ENCODE measurements at places on chromosomes 2 and 18.

DNA sequence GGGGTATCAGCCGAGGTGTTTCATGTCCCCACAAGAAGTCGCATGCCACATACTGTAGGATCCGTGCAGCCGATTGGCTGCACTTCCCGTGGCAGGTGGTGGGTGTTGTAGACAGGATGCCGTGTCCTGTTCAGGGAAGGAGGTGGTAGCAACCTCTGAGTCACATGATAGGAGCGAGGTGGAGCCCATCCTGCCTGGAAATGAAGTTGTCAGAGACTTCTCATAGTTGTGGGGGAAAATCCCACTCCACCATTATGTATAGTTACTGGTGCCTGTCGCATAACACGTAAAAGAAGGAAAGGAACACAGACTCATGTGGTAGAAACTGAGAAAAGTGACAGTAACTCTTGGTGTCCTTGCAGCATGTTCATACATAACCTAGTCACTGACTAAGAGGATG, 91.4 kb upstream of the IL1R2 start:
- DNase-seq = no peak

- DNase-seq = peak; percentile 32
These were observed 20.4 kb downstream of the COL6A3 start for GRCh38 chr2:237393523-237393922.

- DNase-seq = no peak
These were observed 51.8 kb downstream of the EPB41L5 start for GRCh38 chr2:120064664-120065063.

GRCh38 chr2:63862806-63863205, 21.1 kb downstream of the UGP2 start:
- no peak for DNase-seq

DNA sequence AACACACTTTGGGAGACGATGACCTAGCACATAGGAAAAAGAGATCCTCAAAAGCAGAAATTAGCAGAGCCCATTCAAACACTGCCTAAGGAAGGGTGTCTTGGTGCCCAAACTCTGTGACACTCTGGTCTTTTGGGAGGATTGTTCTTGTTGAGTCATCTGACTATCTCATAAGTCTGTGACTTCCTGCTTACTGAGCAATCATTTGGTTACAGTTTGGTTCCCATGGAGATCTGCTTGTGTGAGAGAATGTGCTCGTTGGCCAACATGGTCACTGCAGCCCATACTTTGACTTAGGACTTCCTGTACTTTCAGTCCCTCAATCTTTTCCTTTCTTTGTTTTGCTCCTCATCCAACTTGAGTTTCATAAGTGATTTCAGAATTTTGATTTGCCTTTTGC, 602.9 kb downstream of the NYAP2 start:
- DNase-seq = peak; percentile 94

GRCh38 chr2:96800061-96801004, 15.7 kb upstream of the CNNM3 start:
- no peak for DNase-seq

GRCh38 chr18:52465391-52465790, 125.4 kb downstream of the DCC start:
- DNase-seq = no peak

- no peak for DNase-seq
These were observed 50.9 kb upstream of the MAPK4 start for GRCh38 chr18:50509012-50509411.

DNA sequence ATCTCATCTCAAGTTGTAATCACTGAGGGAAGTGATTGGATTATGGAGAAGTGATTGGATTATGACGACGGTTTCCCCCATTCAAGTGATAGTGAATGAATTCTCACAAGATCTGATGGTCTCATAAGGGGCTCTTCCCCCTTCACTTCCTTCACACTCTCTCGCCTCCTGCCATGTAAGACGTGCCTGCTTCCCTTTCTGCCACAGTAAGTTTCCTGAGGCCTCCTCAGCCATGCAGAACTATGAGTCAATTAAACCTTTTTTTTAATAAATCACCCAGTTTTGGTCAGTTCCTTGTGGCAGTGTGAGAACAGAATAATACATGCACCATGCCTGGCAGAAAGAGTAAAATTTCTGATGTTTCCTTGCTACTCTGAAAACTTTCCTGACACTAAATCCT, 36.6 kb downstream of the CEP68 start:
- no peak for DNase-seq

DNA sequence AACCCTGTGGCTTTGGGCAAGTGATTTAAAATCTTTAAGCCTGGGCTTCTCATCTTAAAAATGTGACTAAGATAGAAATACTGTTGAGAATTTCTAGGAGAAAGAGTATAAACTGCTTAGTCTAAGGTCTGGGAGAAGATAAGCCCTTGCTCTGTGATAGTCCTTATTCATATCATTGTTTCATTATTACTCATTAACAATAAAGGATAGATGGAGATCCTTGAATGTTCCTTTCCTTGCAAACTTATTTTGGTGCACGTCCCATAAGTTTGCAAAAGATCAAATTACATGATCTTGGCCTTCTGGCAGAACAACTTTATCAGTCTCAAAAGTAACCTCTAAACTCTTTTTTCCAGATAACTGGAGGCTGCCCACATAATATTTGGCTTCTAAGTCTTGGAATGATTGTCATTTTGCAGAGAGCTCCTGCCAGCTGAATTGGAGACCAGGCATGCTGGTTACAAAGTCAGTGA, 138.3 kb downstream of the FAM124B start:
- peak; percentile 69 for DNase-seq

- DNase-seq = peak; percentile 94
These were observed 56.7 kb upstream of the FHL2 start for GRCh38 chr2:105455488-105456003.

DNA sequence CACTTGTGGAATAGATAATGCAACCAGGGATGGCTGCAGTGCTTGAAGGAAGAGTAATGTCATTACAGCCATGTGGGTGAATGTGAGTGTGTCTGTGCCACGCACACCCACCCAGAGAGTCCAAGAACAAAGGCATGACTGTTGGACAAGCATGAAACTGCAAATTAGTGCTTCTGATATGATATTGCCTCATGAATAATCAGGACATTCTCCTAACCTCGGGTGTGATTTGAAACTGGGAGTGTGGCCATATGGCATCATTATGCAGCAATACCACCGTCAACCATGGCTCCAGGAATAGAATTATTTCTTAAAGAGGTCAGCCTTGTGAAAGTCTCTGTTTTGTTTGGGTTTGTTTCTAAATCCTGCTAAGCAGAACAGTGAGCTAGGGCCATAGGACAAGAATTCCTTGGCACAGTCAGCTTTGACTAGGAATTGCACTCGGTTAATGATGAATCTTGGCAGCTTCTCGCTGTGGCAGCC, 678.0 kb upstream of the RAB6C start:
- no peak for DNase-seq

DNA sequence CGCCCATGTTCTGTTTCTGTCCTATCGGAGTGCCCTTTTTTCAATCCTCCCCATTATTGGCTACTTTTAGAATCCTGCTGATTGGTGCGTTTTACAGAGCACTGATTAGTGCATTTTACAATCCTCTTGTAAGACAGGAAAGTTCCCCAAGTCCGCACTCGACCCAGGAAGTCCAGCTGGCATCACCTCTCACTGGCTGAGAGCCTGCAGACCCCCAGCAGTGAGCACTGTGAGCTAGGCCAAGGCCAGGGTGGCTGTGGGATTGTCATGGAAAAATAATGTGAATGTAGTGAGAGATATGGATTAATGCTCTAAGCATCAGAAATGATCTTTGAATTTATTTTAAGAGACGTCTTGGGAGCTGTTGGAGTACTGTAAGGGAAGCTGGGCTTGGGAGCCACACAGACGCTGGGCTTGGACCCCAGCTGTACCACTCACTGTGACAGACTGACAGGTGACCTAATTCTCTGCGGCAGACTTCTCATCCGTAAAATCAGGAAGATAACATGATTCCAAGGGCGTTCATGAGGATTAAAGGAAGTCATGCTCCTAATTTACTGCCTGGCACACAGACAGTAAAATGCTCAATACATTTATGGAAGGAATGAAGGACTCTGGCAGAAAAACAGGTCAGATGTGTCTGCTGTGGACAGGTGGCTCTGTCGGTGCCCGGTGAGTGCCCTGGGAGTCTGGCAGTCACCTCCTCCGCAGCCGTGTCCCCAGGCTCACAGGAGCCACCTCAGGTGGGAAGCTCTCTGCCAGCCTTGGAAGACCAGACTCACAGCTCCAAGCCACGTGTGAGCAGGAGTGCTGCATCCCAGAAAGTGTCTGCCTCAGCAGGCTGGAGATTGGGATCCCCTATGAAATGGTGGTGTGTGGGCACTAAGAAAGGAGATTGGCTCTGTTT, 105.5 kb downstream of the FAM168B start:
- DNase-seq = no peak

- DNase-seq = no peak
These were observed 522 bp upstream of the ZNF407 start for GRCh38 chr18:74597034-74597661.

GRCh38 chr18:37501136-37501535, 64.5 kb downstream of the CELF4 start:
- DNase-seq = no peak

DNA sequence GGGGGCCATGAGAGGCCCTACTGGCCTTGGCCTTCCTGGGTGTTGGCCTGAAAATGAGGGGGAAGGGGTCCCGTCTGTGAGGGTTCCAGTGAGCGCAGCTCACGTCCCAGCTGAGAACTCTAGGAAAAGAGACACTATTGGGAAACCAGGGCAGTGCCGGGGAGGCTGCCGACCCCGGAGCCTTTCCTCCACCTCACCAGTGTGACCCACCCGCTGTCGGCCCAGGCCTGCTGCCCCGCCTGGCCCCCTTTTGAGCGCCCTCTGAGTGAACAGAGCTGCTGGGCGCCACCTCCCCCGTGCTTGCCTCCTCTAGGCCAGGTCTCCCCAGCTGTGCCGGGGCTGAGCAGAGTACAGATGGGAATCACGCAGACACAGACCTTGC, 17.5 kb upstream of the ARHGEF4 start:
- DNase-seq = no peak

- no peak for DNase-seq
These were observed 117.1 kb upstream of the SP5 start for GRCh38 chr2:170598067-170598395.

DNA sequence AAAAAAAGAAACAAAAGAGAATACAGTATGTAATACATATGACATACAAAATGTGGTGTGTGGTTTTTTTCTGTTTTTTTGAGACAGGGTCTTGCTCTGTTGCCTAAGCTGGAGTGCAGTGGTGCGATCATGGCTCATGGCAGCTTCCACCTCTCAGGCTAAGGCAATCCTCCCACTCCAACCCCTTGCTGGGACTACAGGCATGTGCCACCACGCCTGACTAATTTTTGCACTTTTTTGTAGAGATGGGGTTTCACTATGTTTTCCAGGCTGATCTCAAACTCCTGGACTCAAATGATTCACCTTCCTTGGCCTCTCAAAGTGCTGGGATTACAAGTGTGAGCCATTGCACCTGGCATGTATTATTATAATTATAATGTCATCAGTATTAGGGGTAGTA, 38.9 kb downstream of the DHX57 start:
- DNase-seq = no peak

- DNase-seq = no peak
These were observed 113.6 kb downstream of the CELF4 start for GRCh38 chr18:37452015-37452414.

- DNase-seq = peak; percentile 37
These were observed 36.9 kb downstream of the TRAK2 start for GRCh38 chr2:201414099-201415023.

DNA sequence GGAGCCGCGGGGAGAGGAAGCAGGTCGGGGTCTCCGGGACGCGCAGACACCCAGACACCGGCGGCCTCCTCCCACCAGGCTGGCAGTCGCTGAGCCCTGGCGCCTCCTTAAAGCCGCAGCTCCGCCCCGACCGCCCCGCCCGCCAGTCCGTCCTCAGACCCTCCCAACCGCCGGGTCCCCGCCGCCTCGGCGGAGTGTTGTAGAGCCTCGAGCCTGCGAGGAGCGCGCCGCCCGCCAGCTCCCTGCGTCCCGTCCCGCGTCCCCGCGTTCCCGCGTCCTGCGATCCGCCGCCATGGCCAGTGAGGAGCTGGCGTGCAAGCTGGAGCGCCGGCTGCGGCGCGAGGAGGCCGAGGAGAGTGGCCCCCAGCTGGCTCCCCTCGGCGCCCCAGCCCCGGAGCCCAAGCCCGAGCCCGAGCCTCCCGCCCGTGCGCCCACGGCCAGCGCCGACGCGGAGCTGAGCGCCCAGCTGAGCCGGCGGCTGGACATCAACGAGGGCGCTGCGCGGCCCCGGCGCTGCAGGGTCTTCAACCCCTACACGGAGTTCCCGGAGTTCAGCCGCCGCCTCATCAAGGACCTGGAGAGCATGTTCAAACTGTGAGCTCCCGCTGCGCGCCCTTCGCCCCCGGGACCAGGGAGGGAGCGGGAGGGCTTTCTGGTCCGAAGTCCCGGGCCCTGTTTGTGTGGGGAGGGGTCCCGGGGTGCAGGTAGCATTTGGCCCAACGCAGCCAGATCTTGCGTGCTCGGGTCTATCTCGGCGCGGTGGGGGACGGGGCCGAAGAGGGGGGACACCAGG, at the start of gene EFHD1:
EFHD1 (plus strand) TSS at position 192 of the 793 bp plus-strand sequence; CDS start at position 293, 101 bp downstream.
- DNase-seq = no peak

GRCh38 chr18:741931-742512, 29.6 kb upstream of the ENOSF1 start:
- peak; percentile 42 for DNase-seq

GRCh38 chr2:121080013-121080772, 204.8 kb downstream of the TFCP2L1 start:
- DNase-seq = peak; percentile 29

- no peak for DNase-seq
These were observed 79.1 kb upstream of the DLX2 start for GRCh38 chr2:172181840-172182239.

DNA sequence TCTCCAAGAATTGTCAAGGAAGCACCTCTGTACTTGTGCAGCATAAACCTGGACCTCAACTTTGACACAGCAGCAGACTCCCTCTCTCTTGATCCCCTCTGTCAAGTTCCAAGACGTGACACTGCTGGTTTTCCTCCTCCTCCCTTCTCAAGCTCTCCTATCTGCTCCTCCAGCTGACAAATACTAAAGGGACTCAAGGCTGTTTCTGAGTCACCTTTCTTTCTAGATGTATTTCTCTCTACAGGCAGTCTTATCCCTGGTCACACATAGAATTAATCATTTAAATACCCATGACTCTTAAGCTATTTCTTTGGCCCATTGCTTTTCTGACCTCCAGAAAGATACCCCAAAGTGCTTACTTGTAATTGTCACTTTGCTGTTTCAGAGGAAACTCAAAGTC, 53.5 kb downstream of the SEPTIN10 start:
- DNase-seq = peak; percentile 73

GRCh38 chr2:38248255-38248654, 128.8 kb downstream of the ATL2 start:
- no peak for DNase-seq

DNA sequence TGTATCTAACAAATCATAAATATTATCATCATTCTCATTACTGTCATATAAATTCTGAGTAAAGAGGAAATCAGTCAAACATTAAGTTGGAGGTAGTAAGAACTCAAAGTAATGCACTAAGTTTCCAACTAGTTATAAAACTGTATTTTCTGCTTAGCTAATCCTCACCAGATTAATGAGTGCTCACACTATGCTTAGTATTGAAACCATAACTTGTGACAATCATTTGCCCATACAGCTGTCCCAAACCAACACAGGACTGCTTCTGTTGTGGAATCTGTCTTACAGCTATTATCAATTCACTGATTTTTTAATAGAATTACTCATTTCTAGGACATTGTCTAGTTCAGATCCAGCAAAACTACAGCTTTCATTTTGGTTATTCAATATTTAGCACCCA, 41.5 kb upstream of the TANK start:
- no peak for DNase-seq

All from HFFc6 (cell line).